Activated CD4-positive, alpha-beta T cell treated with anti-CD3 and anti-CD28 coated beads, Interleukin-2, amount 50 U/mL, for 24 hours (primary cell): ENCODE measurements at places on chromosomes 7 and 10.

- DNase-seq = no peak
These were observed 150.4 kb downstream of the DGKI start for GRCh38 chr7:137696376-137696775.

DNA sequence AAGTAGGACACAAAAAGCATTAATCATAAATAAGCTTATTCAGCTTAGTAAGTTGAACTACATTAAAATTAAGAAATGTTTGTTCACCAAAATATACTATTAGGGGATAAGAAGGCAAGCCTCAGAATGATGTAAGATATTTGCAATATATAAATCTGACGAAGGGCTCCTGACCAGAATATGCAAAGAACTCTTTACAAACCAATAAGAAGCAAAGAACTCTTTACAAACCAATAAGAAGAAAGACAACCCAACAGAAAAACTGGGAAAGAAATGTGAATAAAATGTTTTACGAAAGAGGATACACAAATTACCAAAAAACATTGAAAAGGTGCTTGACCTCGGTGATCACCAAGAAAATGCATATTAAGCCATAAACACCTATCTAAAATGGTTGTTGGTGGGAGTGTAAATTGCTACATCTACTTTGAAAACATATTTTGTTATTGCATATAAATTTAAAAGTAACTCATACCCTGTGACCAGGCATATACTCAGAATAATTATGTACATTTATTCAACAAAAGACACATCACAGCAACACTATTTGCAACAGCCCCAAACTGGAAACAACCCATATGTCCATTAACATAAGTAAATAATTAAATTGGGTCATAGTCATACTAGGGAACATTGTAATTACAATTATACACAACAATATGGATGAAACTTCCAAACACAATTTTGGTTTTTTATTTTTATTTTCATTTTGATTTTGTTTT is 83.3 kb upstream of the CTBP2 start:
- DNase-seq = no peak

- peak; percentile 26 for DNase-seq
These were observed 51.1 kb upstream of the IL6 start for GRCh38 chr7:22675917-22676343.

GRCh38 chr10:13939391-13939790 is 352.6 kb downstream of the PRPF18 start:
- DNase-seq = no peak

- DNase-seq = no peak
These were observed 136.4 kb upstream of the ITGB1 start for GRCh38 chr10:33094263-33095051.
